ENCODE measurements at places on chromosomes 2 and 18.
A peak's percentile ranks its signal among the peaks of the same experiment; 100 is the strongest.

GRCh38 chr2:60555783-60556139, 2.3 kb upstream of the BCL11A start:
- DNase-seq, result no peak

DNA sequence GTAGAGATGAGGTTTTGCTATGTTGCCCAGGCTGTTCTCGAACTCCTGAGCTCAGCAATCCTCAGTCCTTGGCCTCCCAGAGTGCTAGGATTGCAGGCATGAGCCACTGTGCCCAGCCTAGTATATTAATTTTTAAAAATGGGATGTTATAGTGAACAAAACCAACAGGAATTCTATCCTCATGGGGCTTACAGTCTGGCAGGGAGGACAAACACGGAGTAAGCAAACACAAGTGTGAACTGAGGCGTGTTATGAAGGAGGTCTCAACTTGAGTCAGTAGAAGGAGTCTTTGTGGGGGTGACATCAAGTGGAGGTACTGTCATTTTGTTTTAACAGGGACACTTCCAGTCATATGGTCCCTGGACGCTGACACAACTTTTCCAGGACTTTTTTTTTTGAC, 33.1 kb downstream of the EMILIN2 start:
- DNase-seq, result peak; percentile 26

GRCh38 chr2:66239655-66240054, 195.3 kb upstream of the MEIS1 start:
- DNase-seq, result no peak

GRCh38 chr18:63438181-63438580, 15.9 kb upstream of the VPS4B start:
- DNase-seq, result no peak

DNA sequence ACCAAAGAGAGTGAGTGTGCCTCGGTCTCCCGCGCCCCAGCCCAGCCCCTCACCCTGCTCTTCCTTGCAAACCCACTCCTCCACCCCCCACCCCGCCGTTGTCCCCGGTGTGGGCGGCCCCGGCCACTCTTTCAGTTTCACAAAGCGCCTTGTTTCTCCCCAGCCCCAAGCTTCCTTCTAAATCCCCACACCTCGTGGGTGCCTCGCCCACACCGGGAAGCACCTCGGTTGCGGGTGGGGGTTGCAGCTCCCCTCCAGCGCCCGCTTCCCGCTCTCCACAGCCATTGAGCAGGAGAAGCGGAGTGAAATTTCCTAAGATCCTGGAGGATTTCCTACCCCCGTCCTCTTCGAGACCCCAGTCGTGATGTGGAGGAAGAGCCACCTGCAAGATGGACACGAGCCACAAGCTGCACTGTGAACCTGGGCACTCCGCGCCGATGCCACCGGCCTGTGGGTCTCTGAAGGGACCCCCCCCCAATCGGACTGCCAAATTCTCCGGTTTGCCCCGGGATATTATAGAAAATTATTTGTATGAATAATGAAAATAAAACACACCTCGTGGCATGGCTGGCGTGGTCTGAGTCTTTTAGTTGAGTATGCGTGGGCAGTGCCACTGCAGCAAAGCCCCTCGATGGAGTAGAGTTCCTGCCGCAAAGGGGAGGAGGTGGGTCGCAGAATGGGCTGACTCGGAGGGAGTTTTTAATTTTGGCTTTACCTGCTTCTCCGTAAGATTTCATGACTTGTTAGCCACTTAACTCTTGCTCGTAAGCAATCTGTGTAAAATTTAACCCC, 848 bp downstream of the TMSB10 start:
- DNase-seq, result peak; percentile 50

- peak; percentile 86 for DNase-seq
Observed at GRCh38 chr2:75608684-75609333, 37.8 kb upstream of the MRPL19 start.

DNA sequence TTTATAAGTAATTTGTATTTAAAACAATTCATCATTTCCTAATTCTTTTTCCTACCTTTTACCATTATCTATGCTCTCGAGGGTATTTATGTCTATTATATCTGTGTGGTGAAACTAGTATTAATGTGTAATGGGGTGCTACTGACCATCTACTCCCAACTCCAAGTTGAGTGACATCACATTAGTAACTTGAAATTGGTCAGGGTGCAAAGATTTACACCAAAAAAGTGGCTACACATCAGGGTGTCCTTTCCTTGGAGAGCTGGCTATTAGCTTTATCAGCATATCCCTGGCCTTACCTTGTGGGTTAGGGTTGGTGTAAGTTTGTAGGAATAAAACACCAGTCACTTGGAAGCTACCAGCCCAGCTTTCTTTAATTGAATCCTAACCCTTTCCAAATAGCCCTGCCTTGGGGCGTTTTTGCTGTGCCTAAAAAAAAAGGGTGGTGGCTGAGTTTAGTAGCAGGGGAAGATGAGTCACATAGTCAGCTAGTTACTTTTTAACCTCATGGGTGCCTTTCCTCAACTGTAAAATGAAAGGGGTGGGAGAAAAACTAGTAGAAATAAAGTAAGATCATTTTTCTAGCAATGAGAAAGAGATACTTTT, 14.0 kb downstream of the ANXA4 start:
- peak; percentile 84 for DNase-seq

- no peak for DNase-seq
Observed at GRCh38 chr2:207504513-207505170, 25.1 kb upstream of the CREB1 start.

DNA sequence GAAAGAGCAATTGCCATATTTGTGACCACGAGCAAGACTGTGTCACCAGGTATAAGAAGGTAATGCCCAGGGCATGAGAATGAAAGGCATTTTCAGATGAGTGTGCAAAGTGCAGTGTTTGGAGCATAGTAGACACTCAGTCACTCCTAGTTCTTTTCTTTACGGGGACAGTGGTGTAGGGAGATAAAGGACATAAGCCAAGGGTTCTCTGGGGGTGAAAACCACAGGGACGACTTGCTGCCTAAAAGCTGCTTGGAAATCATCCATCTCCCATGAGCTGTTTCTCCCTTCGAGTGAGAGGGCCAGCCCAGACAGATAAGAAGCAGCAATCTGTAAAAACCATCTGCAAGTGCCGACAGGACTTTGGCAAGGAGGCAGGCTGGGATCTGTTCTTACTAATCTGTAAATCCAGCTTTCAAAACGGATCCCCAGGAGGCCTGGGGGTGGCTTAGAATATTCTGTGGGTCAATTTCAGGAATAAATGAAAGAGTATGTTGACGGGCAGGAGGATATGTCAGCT, 221.6 kb downstream of the LPIN1 start:
- DNase-seq, result peak; percentile 62

DNA sequence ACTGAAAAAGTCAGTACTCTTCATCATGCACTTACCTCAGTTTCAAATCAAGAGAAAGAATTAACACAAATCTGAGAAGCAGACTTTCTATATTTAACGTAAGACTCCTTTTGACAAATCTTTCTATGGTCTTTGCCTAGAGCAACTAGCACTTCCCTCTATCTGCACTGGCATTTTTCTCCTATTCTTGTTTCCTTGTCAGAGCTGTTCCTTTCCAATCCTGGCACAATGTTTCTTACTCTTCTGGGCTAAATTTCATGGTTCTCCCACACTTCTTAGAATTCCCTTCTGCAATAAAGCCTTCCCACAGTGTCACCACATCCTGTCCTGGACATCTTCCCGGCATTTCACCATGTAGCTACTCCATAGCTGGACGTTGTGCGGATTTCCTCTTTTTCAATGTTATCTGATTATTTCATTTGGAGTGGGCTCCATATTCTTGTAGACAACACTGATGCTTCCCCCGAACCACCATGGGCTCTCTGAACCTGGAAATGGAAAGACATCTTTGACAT, 144.7 kb upstream of the CTNNA2 start:
- no peak for DNase-seq

GRCh38 chr18:22429564-22429963, 11.8 kb upstream of the CTAGE1 start:
- no peak for DNase-seq

DNA sequence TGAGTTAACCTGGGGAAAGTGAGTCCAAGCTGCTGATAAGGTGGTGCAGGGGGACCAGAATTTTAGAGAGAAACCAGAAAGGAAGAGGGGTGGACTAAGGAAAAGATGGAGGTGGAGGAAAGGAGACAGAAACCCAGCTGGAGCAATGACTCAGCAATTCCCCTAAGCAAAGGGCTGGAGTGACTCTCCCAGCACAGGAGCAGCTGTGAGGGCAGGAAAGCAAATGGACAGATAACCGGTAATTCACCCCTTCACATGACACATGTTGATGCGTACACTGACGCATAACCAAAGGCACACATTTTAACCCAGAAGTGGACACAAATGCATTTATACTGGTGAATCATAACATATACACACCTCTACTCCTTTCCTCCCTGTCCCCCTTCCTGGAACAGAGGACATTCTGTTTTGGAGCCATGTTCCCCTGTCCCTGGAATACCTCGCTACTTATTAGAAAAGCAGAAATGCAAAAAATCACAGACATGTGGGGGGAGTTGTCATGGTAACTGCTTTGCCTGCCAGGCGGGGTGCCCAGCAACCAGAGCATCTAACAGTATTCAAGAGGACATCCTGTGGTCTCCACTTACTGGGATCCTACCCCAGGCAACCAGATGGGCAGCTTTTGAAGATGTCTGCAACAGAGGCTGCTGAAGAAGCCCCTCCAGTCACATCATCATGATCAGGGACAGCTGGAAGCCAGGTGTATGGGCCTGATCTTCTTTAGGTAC, 4.7 kb downstream of the CDK5R2 start:
- DNase-seq, result peak; percentile 67

DNA sequence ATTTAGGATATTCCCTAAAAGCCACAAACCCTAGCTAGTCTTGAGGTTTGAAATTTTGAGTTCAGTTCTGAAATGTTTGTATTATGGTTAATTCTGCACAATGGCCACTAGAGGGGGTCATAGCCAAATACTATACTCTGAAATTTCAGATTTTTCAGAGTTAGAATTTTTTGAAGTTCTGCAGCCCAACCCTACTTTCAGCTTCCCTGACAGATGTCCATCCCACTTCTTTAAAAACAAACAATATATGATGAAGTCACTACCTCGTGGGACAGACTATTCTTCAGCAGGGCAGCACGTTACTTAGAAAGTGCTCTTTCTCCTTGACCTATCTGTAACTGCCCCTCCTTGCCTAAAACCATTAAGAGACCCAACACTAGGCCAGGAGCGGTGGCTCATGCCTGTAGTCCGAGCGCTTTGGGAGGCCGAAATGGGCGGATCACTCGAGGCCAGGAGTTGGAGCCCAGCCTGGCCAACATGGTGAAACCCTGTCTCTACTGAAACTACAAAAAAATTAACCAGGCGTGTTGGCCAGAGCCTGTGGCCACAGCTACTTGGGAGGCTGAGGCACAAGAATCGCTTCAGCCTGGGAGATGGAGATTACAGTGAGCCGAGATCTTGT, 48.2 kb upstream of the PAPOLG start:
- DNase-seq, result no peak

DNA sequence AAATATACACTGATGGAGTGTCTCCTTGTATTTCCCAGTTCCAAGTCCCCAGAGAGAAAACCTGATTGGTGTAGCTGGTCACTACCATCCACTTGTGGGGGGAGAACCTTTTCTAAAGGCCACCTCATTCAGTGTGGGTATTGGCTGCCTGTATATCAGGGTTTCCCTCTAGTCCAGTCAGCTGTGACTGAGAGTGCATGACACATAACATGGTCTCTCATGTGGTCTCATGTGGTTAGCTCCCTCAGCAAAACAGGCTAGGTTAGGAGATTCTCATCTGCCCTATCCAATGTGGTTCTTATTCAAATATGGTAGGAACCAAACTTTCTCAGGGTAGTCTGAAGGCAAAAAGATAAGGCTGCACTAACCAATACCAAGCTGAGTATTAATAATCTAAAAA, 4.1 kb upstream of the GORASP2 start:
- DNase-seq, result no peak

GRCh38 chr2:95315801-95316411, 18.8 kb downstream of the KCNIP3 start:
- DNase-seq, result no peak

DNA sequence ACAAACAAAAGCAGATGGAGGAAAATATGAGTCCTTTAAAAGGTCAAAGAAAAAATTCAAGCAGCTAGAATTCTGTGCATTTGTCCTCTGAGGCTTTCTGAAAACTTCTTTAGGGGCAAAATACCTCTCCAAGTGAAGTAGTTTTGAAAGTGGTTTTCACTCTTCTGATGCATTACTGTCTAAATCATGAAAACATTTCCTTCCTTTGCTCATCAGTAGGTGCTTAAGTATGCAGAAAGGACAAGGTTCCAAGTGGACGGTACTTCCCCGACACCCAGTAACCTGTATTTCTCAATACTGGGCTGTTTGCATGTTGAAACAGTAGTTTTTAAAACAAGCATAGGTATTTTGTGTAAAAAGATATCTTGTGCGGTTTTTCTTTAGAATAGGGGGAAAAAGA, 189.1 kb upstream of the ERBB4 start:
- no peak for DNase-seq

DNA sequence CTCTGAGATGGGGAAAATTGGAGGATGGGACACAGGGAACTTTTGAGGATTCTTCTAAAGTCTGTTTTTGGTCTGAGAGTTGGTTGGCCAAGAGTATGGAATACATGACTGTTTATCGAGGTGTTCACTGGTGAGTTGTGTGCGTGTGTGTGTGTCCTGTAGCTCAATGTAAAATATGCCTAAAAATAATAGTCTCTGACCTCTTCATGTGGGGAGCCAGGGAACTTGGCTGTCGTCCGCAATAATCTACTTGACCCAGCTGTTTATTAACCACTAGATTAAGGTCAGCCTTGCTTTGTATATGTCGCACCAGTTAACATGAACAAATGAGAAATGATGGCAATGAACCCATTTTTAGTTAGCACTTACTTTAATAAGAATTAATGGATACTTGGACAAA, 177.5 kb upstream of the TPO start:
- no peak for DNase-seq

- no peak for DNase-seq
Observed at GRCh38 chr2:129709001-129709955, 270.2 kb upstream of the RAB6C start.

DNA sequence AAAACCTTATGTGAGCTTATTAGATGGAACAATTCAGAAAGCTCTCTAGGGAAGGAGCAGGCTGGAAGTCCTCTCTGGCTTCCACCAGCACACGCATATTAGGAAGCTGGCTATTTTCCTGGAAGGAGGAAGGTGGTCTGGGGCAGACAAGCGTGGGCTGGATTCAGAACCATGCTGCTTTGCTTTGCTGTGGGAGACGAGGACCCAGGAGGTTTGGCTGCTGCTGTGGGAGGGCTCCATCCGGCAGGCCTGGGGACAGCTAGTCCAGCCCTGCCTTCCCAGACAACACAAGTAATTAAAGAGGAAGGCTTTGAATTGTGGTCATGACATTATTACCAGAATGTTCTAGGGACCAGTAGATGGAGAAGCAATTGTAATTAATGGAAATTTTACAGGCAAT, 238.8 kb upstream of the MYT1L start:
- peak; percentile 19 for DNase-seq

DNA sequence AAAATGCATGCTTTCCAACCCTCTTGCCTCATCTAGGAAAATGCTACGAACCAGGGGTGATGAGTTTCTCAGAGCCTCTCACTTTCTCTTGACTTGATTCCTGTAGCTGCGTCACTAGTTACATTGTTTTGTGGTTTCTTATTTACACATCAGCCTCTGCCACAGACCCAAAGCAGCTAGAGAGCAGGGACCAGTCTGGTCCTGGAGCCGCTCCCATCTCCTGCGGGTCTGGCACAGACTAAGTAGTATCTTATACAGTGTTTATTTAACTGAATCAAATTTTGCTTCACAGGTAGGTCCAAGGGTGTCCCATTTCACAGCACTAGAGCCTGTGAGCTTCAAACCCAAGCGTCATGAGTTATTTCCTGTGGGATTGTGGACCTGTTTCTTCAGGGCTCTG, 310.5 kb downstream of the MYCN start:
- peak; percentile 29 for DNase-seq
